ENCODE measurements at places on chromosomes 4 and X.

- ATAC-seq: peak; percentile 72
These were observed at the start of gene SMARCA1 for GRCh38 chrX:129523079-129523911. TSS of gene SMARCA1 (minus strand) at chrX:129523490. CDS start at chrX:129523370, 120 bp downstream.

DNA sequence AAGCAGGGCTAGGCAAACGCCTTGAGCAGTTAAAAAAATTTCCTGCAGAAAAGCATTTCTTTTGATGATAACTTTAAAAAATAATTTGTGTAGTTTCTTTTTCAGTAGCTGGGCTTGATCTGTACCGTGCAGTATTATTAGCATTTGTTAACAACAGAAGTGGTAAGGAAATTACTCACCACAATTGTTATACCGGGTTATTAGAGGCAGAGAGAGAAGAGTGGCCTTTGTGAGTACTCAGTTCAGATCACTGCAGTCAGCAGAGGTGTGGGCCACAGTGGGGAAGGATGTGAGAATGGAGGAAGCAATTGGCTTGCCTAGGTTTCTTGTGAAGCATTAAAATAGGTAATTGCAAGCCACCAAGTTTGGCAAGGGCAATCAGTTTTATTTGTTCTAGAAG lies 14.3 kb upstream of the IL21 start:
- ATAC-seq: no peak

- no peak for ATAC-seq
These were observed 27.5 kb downstream of the TSPAN5 start for GRCh38 chr4:98630737-98631454.

GRCh38 chr4:177532358-177532757 lies 90.1 kb upstream of the AGA start:
- ATAC-seq: no peak

GRCh38 chrX:5708251-5708650 lies 520.4 kb downstream of the NLGN4X start:
- ATAC-seq: no peak

GRCh38 chr4:964346-965025 lies 8.9 kb downstream of the DGKQ start:
- no peak for ATAC-seq

All from SK-N-SH treated with all-trans-retinoic acid at 6 μM for 48 hours (cell line).